Osteoblast (primary cell): ENCODE measurements at places on chromosomes 11 and 22. TPM values are rescaled to one million over a fixed set of nuclear protein-coding genes. Genes with fewer than 3 reads are reported as not detected.

Gene KCNJ5
- total RNA-seq, result 0.29 and 0.36 TPM in 2 replicates

Gene RRP7A
- total RNA-seq, result 21.5 and 29.0 TPM in 2 replicates

Gene RFPL1
- total RNA-seq, result not detected in 2 replicates

Gene TMEM41B
- total RNA-seq, result 56.0 and 56.1 TPM in 2 replicates

Gene PDGFB
- total RNA-seq, result under 0.01 TPM in 1 of 2 replicates, not detected in the other

Gene PGA4
- not detected in 2 replicates for total RNA-seq

Gene HSD17B12
- 114 and 122 TPM in 2 replicates for total RNA-seq
